ENCODE measurements at places on chromosomes 12 and 14.

DNA sequence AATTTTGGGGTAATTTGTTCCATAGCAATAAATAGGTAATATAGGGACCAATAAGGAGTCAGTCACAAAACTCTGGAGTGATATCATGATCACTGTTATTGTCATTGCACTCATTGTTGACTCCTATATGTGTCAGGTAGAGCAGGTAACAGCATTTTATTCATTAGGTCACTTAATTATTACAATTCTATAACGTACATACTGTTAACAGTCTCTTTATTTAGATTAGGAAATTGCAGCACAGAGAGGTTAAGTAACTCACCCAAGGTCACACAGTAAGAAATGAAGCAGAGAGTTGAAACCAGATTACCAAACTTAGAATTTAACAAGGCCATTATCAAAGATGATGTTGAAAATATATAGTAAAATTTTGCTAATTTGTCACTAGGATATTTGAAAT is 49.7 kb upstream of the PTPRB start:
- DNase-seq: no peak

GRCh38 chr14:77055306-77055705 is 26.8 kb upstream of the IRF2BPL start:
- no peak for DNase-seq

DNA sequence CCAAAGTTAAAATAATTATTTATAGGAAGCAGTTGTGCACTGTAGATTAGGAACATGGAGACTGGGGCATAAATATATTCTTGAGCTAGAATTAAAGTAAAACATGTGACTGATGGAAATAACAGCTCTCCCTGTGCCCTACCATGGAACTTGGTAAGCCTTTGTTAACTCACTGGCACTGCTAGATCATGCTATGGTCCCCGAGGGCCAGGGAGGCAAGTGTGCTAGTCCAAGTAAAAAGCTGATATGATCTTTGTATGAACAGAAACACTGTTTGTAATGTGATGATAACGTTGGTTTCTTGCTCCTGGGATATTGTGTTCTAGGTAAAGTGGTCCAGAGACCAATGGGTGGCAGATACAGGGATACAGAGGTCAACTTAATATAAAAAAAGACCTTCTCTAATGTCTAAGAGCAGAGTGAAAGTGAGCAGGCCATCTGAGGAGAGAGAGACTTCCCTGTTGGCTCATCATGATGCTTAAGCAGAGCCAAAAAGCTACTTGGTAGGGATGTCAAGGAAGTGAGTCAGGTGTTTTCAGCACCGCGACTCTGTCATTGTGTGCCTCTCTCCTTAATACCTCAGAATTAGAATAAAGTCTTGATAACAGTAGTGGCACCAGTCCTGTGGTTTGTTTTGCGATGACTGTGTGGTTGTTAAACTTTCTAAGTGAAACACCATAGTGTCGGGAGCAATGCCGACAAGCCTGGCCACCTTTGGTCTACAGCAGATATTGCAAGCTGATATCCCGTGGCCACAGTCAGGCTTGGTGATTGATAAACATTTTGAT is 27.6 kb downstream of the BICD1 start:
- DNase-seq: no peak

GRCh38 chr12:7130701-7131501 is 730 bp downstream of the CLSTN3 start:
- DNase-seq: no peak

DNA sequence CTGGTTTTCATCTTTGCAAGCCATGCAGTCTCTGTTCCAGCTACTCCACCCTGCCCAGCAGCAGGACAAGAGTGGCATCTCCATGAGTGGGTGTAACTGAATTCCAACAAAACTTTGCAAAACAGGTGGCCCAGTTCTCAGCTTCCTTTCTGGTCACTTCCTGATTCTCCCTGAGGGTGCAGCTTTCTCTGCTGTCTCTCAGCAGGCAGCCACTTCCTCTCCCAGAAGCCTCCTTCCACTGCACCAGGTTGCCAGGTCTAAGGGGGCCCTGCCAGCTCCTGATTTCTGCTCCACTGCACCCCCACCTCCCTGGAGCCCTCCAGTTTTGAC is 341.0 kb upstream of the FKBP4 start:
- peak; percentile 30 for DNase-seq

DNA sequence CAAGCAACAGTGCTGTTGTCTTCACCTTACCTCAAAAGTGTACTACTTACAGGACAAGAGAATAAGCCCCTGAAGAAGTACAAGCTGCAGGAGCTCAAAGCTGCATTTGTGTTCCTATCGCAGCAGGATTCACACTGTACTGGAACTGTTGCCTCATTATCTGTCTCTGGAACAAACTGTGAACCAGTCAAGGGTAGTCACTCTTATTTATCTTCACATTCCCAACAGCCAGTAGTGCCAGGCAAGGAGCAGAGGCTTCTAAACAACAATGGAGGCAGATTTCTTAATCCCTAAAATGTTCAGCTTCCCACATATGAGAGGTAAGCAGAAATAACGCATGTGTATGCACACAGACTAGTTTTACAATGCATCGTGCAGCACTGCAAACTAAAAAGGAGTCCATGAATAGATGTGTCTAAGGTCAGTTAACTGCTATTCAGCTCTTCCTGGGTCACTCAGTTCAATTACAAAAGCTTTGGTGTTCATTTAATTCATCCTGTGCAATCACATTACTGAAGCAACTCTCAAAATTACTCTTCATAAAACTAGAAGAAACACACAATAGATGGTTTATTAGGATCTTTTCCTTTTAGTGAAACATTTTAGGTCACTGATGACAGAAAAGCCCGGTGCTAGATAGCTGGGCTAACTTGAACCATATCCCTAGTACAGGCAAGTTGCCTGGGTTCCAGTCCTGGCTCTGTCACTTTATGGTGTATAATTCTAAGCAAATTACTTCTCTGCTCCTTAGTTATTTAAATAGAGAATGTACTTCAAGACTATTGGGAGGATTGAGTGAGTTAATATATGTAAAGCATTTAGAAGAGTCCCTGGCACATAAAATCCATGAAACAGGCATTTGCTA is 2.7 kb downstream of the APPL2 start:
- no peak for DNase-seq

DNA sequence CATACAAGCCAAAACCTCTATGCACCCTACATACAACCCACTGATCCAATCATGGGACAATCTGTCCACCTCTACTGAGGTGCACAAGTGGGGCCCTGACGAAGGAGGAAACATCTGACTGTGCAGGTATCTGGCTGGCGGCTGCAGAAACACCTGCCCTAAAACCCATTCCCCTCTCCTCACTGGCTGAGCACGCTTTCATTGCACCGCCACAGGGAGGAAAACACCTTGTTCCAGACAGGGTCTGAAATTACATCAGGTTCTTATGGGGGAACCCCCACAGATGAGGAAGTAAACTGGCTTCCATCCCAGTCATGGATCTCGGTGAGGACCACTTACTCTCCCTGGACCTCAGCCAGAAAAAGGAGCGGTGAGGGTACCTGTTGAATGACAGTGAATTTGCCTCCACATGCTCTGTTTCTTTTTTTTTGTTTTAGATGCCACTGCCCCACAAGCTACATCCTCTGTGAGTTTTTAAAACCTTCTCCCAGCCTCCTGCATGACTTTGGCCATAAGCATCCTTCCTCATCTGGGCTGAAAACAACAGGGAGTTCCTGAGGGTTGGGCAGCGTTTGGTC is 23.8 kb upstream of the DGLUCY start:
- DNase-seq: no peak

DNA sequence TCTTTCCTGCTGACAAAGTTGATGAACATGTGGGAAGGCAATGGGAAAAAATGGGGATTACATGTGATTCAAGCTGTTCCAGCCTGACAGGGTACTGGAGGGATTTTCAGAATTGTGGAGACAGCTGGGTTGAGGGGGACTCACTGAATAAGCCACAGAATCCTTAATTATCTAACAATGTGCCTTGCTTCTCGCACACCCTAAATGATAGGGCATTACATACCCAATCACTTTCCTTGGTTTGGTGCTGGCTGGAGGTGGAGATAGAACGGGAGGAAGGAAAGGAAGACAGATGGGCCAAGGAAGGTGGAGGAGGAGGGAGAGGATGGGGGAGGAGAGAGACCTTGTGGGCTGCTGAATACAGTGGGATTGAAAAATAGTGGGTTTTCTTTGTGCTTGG is 20.7 kb downstream of the PELI2 start:
- no peak for DNase-seq

DNA sequence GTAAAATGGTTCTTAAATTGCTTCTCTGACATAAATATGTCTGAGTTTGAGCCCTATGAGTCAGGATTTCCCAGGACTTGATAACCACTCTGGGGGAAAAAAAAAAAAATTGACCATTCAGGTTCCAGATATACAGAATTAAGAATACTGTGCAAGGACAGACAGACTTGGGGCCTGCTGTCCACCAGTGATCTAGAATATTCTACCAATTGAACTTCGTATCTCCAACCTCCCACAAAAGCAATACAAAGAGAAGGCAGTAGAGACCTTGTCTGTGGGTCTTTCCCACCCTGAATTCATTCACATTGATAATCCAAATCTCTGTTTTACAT is 4.1 kb downstream of the SINHCAF start:
- no peak for DNase-seq
